ENCODE measurements at places on chromosomes 11 and 22.

DNA sequence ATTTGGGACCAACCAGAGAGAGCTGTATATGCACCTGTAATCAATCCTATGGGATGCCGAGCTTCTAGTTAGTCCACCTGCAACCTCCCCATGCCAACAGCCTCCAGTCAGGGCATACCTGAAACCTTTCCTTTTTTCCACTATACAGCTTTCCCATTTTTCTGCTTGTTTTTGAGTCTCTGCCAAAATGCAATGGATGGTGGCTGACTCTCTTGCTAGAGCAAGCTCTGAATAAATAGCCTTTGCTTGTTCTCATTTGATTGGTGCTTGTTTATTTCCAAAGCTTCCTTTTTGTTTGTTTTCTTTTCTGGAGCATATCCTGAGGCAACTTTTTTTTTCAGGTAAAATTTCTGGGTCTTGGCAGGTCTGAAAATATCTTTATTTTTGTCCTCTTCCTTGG, 58.0 kb upstream of the PLET1 start:
- DNase-seq = no peak

GRCh38 chr22:47133061-47133969, 370.9 kb downstream of the TBC1D22A start:
- DNase-seq = no peak

- no peak for DNase-seq
Measured at GRCh38 chr11:115555336-115556090, 51.3 kb upstream of the CADM1 start.

GRCh38 chr22:29701155-29701999, 18.4 kb upstream of the CABP7 start:
- no peak for DNase-seq

GRCh38 chr22:27698813-27699212, 102.7 kb downstream of the MN1 start:
- DNase-seq = no peak

GRCh38 chr22:30425616-30426387, at the start of gene MTFP1:
Gene MTFP1 (plus strand): TSS chr22:30425768. CDS start chr22:30425880, 112 bp downstream.
- no peak for DNase-seq

GRCh38 chr11:2826679-2827056, 58.9 kb downstream of the CDKN1C start:
- DNase-seq = no peak

GRCh38 chr22:50443801-50444625, 30.8 kb downstream of the SBF1 start:
- DNase-seq = no peak

- DNase-seq = no peak
Measured at GRCh38 chr22:30605449-30606110, 1.4 kb upstream of the TCN2 start.

Data from stimulated activated CD8-positive, alpha-beta memory T cell treated with anti-CD3 and anti-CD28 coated beads, Interleukin-4, amount 100 ng/mL, for 4 hours (primary cell).